Activated naive CD4-positive, alpha-beta T cell (primary cell): ENCODE measurements at places on chromosomes 11 and 22.

- DNase-seq, result no peak
These were observed 41.5 kb upstream of the INCENP start for GRCh38 chr11:62082292-62082657.

DNA sequence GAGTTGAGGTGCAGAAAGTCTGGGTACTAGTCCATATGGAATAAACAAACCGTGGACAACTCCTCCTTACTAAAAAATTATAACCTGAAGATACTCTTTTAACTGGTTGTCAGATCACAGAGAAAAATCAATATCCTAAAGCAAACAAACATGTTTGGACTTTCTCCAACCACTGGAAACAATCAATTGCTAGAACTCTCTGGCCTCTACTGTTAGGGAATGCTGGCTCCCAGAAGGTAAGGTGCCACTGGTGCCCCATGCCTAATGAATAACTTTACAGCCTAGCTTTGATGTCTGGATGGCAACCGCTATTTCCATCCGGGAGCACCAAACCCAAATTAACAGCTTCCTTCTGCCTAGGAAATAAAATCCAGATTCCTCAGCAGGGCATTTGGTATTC lies 74.5 kb downstream of the AMBRA1 start:
- no peak for DNase-seq

DNA sequence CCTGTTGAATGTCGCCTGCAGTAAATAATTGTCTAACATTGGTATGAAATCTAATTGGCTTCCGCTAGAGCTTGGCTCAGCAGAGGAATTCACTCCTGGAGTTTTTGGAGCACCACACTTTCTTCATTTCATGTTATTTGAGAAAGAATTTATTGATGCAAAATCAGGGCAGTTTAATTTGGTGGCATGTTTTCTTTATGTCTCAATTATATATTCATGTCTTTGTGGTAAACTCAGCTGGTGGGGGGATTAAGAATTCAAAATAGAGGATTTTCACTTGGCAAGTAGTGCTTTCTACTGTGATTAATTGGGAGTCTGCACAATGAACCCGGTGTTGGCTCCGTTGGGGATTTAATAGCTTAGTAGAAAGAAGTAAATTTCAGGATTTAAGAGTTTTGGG lies 784.4 kb downstream of the NTM start:
- no peak for DNase-seq

DNA sequence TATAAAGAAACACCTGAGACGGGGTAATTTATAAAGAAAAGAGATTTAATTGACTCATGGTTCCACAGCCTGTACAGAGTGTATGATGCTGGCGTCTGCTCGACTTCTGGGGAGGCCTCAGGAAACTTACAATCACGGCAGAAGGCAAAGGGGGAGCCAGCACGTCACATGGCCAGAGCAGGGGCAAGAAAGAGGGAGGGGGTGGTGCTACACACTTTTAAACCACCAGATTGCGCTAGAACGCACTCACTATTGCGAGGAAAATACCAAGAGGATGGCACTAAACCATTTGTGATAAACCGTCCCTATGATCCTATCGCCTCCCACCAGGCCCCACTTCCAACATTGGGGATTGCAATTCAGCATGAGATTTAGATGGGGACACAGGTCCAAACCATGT lies 79.7 kb upstream of the CARD18 start:
- no peak for DNase-seq

- no peak for DNase-seq
These were observed 22.5 kb downstream of the PRRG4 start for GRCh38 chr11:32852207-32852606.

DNA sequence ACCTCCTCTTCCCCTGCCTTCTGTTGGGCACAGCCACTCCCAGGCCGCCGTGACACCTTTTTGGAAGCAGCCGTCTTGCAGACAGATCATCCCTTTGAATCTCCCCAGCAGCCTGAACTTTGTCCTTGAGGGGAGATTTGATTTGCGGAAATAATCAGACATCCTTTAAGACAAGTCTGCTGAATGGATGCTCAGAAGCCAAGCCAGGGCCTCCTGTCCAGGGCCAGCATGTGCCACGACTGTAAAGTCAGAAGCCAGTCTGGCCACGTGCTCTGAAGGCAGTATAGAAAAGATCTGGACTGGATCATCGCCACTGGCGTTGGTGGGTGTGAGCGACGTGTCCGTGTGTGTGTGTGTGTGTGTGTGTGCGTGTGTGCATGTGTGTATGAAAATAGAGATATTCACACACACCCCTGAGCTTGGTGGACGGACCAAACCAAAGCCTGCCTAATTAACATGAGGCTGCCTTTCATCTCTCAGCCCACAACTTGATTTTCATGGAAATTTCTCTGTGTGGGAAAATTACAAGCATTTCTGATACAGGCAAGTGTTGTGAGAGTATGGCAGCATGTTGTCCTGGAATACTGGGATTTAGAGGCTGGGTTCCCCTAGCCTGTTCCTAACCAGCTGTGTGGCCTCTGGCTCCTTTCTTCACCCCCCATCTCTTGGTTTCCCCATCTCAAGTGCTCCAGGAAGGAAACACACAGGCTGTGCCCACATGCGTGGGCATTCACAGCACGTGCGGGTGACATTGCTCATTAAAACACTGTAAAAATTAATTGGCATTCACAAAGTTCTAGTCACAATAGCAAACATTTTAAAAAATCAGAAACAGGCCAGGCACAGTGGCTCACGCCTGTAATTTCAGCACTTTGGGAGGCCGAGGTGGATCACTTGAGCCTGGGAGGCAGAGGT lies 61.8 kb upstream of the WNT7B start:
- no peak for DNase-seq

DNA sequence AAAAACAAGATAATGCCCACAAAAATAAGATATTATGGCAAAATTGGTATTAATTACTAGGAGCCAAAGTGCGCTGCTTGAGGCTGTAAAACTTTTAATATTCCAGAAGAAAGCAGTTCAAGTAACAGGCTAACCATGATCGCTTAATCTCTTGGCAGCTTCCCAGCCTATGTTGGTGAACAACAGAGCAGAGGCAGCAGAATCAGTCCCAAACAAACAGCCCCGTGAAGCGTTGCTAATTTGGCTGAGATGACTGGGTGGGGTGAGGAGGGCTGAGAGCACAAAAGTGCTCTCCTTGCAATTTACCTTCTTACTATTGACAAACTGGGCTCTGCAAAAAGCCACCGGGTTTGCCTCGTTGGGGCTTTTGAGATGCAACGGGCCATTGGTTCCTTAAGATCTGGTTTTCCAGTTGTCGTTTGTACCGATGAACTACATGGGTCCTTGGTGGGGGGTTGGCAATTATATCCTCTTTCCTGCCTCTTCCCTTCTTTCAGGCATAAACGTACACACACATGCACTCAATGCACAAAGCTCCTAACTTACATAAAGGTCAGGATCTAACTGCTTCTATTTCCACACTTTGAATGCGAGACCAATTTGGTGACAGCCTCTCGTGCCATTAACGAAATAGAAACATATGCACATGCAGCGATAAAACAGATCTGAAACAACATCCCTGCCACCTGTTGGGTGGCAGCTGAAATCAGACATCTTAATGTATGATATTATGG lies 407.6 kb upstream of the CADM1 start:
- no peak for DNase-seq

DNA sequence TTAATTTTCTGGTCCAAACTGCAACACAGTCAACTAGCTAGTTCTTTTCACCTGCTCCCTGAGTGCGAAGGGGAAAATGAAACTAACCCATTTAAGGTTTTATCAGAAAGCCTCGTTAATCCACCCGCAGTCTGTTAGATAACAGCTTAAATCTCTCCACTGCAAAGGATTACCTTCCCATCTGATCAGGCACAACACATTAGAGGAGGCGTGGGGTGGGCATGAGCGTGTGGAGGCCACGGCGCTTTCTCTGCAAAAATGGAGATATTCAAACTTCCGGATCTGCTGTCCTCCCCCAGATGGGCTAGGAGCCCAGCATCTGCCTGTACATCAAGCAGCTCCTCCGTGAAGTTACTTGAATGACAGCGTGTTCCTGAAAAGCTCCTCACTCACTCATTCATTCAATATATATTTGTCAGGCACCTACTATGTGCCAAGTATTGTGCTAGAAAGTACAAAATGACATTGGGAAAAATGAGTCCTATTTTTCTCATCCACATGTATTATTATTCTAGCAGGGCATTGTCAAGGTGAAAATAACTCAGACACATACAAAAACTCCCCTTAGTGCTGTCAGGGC lies 13.5 kb upstream of the ANKK1 start:
- DNase-seq, result no peak

- DNase-seq, result no peak
These were observed 13.6 kb downstream of the MAML2 start for GRCh38 chr11:96329419-96329818.

- DNase-seq, result no peak
These were observed at the start of gene C11orf52 for GRCh38 chr11:111918390-111919256. TSS of gene C11orf52 (plus strand) at chr11:111918913. CDS start at chr11:111918973, 60 bp downstream.

- no peak for DNase-seq
These were observed 814.6 kb upstream of the CCDC179 start for GRCh38 chr11:23674866-23675265.

DNA sequence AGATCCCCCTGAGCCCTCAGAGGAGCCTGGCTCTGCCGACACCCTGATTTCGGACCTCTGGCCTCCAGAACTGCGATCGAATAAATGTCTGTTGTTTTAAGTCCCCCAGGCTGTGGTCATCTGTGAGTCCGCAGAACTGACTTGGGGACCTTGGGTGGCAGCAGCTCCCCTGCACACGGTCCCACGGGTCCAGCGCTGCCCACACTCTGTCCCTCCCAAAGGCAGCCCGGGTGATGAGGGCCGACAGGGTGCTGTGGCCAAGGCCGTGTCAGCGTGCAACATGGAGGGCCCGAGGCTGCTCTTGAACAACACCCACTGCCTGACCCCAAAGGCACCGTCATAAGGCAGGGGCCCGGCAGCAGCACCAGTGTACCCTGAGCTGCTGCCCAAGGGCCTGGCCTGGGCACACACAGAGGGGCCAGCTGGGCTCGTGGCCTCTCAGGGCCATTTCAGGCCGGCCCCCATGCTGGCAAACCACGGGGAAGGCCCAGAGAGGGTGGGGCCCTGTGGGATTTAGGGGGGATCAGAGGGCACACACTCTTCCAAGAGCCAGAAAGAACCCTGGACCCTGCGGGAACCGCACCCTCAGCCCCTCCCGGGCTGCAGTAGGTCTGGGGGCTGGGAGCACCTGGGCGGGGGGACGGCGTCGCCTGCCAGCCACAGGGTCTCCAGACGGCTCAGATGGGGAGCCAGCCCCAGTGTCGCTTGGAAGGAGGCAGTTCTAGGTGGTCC lies 77.1 kb upstream of the PRR5 start:
- DNase-seq, result no peak

GRCh38 chr11:95358511-95359340 lies 127.7 kb upstream of the SESN3 start:
- DNase-seq, result no peak

DNA sequence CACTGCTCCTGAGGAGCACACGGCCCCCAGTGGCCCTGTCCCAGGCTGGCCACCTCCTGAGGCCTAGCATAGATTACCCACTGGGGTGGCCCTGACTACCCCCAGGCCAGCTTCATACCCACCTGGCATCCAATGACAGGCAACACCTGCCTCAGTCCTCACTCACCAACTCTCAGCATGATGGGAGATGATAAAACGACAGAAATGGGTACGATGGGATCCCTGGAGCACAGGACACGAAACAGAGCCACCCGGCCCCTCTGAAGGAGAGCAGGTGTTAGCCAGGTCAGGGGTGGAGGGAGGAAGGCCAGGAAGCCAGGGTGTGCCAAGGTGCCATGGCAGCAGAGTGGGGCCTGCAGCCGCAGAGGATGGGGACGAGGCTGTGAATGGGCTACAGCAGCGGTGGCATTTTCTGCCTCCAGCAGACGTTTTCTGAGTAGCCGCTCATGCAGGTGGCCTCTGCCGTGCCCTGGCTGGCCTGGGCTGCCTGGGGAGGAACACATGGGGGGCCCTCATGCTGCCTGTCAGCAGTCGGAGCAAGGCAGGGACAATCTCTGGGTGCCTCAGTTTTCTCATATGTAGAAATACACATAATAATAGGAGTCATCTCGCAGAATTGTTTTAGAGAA lies 50.2 kb upstream of the FGF3 start:
- no peak for DNase-seq

- no peak for DNase-seq
These were observed 86.0 kb upstream of the GRIK4 start for GRCh38 chr11:120425527-120425926.

GRCh38 chr11:131194726-131195125 lies 175.7 kb upstream of the NTM start:
- no peak for DNase-seq

GRCh38 chr11:96299155-96299888 lies 43.7 kb downstream of the MAML2 start:
- no peak for DNase-seq

GRCh38 chr11:88434333-88434976 lies 96.9 kb upstream of the CTSC start:
- no peak for DNase-seq

DNA sequence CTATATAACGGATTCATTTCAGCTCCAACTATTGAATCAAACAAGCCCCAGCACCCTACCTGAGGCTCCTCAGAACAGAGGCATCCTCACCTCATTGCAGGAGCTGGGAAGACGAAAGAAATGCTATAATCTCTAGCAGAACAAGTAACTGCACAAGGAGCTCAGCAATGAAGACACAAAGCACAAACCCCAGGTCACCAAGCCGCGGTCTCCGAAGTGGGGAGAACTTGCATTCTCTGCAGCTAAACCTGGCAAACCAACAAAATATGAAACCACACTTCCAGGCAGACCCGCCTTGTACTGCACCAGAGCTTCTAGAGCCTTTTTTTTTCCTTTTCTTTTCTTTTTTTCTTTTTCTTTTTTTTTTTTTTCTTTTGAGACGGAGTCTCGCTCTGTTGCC lies 21.8 kb upstream of the CD5 start:
- DNase-seq, result no peak

- no peak for DNase-seq
These were observed 71.9 kb upstream of the SEZ6L start for GRCh38 chr22:26097411-26097810.

DNA sequence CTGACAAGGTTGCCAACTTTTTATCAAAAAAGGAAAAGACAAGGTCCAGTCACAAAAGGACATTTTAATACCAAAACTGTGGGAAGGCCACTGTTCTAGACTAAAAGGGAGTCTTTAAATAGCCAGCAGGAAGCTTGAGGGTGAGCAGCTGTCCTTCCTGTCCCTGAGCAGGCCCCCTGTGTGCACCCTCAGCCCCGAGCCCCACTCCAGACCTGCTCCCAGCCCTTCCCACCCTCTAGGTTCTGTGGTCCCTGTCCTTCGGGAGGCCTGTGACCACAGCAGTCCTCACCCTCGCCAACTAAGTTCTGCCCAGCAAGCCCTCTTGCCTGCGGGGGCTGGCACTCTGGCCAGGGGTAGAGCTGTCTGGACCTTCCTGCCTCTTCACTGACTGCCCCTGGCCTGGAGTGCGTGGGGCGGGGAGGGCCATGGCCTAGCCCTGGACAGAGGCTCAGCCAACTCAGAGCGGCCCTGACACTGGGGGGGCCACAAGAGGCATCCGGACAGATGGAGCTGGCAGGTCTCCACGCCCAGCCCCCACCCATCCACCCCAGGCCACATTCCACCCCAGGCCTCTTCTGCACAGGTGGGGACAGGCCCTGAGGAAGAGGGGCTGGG lies 1.6 kb upstream of the PLXNB2 start:
- DNase-seq, result no peak

- no peak for DNase-seq
These were observed 59.6 kb downstream of the AASDHPPT start for GRCh38 chr11:106137061-106137460.
